ENCODE measurements at places on chromosomes 12 and 14.

GRCh38 chr14:21307637-21308036, 27.8 kb downstream of the RPGRIP1 start:
- no peak for DNase-seq

DNA sequence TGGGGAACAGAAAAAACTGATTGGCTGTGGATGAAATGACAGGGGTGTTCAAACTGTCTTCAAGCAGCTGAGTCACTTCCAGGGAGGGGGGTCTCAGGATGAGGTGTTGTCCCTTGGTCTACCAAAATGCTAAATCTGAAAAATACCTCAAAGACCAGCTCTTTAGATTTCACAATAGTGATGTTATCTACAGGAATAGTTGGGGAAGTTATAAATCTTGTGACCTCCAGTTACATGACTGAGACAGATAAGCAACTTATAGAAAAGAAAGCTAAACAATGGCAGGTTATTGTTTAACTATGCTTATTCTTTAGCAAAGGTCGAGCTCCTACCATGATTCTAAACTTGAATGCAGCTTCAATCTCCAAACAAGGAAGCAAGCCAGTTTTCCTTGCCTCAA, 125.4 kb downstream of the SYT10 start:
- DNase-seq, result no peak

DNA sequence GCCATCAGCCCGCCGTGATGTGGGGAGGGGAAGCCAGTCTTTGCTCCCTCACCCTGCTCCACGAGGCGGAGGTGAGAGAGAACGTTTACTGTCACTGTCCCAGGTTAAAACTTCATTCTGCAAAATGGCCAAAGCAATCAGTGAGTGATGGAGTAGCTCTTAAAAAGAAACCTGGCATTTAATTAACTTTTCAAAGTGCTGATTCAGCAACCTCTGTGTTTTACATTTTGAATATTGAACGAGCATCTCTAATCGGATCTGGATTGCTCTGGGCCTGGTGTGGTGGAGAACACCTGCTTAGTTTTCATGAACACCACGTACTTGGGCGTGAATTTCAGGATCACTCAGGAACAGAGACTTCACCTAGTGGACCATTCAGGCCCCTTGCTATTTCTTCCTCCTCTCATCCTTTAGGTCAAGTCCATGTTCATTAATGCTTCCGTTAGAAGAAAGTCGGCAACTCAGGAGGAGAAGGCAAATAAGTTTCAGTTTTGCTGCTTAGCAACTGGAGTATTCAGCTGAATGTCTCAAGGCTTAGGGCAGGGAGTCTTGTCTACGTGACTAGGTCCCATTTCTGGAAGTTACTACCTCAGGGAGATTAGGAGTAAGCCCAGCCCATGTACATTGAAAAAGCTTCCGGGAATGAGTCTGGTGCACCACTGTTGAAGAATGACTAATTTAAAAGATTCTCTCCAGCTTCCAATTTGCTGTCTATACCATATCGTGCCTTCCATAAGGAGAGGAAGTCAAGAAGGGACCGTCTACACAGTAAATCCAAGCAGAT, 68.2 kb downstream of the IFT43 start:
- no peak for DNase-seq

DNA sequence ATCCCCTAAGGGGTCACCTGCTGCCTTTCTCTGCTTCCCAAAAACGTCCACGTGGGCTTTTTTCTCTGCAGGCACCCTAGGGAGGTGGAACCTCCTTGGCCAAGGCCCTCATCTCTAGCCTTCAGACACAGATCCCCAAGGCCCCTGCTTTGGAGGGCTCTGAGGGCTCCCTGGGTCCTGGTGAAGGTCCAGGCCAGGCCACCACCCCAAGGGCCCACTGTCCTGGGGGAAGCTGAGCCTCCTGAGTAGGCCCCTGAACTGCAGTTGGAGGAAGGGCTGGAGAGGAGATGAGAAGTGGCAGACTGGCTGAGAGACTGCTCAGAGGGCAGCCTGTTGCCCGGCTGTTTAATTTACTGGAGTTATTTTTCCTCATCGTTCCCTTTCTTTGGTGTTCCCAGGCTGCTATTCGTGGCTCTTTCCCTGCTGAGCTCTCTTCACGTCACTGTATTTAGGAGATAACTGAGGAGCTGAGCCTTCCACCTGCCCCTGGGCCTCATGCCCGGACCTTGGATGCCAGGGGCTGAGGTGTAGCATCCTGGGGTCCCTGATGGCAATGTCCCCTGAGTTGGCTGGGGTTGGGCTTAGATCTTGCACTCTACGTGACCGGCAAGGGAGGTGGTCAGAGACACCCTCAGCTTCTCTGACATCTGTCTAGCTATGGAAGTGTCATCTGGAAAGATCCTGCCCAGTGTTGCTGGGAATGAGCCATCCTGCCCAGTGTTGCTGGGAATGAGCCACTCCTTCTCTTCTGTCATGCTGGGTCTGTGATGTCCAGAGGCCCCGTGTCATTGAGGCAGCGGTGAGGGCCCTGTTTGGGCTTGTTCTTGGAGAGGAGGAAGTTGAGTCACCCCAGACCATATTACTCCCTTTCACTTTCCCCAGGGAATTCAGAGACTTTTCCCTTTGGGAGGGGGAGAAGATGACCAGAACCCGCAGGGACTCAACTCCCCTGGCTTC, 139.8 kb downstream of the TSPAN9 start:
- no peak for DNase-seq

DNA sequence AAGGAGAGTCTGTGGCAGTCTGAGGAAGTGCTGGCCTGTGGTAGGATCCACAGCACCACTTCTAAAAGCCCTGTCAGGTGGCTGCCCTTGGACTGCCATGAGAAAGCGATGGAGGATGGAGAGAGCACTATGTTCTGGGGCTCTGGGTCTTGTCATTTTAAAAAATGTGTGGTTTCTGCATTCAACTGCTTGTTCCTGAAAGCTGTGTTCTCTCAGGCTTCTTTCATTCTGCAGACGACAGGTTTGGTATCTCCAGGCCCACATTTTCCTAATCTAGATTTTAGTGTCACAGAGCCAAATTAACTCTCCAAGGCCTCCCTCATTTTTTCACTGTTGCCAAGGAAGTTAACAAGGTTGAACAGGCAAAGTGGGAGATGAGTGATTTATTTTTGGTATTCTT, 10.5 kb downstream of the OVCH1 start:
- DNase-seq, result no peak

DNA sequence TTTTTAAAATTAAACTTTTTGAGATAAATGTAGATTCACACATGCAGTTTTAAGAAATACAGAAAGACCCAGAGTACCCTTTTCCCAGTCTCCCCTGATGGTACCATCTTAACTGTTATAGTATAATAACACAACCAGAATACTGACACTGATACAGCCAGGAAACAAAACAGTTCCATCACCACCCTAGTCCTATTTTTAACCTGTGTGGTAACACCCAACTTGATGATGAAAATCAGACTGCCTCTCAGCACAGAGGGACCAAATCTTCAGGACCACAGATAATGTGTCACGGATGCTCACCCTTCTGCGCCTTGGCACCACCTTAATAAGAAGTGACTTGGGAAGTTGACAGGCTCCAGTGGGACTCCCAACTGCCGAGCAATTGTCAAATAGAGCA, 18.1 kb downstream of the FBXO21 start:
- no peak for DNase-seq

DNA sequence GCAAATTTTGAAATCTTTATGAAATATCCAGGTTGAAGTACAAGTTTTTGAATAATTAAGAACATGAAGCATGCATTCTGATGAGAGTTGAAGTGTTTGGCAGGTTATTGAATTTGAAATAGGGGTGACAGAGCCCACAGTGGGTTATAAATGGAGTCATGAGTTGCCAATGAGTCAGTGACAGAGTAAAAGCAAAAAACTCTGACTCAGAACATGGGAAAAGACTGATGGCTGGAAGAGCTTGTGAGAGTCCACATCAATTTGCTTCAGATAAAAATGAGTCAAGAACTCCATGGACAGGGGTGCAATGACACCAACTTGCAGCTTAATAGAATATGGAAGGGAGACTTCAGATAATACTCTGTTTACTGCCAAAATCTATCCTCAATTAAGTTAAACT, 105.3 kb downstream of the SLC6A15 start:
- DNase-seq, result no peak

DNA sequence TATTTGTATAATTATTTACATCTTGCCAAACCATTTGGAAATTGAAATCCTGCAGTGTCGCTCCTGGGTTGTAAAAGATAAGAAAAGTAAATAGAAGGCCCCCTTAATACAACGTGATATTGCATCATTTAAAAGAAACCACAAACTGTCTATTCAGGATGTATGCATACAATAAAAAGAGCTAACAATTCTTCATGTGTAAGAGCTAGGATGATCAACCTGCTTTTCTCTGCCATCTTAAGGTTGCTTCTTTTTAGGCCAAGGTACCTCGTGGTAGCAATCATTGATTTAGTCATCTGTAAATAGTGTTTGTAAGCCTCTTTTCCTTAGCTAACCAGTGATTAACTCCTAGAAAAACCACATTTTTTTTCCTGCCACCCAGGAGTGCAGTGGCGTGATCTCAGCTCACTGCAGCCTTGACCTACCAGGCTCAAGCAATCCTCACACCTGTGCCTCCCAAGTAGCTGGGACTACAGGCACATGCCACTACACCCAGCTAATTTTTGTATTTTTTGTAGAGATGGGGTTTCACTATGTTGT, 3.3 kb upstream of the USP44 start:
- DNase-seq, result no peak

DNA sequence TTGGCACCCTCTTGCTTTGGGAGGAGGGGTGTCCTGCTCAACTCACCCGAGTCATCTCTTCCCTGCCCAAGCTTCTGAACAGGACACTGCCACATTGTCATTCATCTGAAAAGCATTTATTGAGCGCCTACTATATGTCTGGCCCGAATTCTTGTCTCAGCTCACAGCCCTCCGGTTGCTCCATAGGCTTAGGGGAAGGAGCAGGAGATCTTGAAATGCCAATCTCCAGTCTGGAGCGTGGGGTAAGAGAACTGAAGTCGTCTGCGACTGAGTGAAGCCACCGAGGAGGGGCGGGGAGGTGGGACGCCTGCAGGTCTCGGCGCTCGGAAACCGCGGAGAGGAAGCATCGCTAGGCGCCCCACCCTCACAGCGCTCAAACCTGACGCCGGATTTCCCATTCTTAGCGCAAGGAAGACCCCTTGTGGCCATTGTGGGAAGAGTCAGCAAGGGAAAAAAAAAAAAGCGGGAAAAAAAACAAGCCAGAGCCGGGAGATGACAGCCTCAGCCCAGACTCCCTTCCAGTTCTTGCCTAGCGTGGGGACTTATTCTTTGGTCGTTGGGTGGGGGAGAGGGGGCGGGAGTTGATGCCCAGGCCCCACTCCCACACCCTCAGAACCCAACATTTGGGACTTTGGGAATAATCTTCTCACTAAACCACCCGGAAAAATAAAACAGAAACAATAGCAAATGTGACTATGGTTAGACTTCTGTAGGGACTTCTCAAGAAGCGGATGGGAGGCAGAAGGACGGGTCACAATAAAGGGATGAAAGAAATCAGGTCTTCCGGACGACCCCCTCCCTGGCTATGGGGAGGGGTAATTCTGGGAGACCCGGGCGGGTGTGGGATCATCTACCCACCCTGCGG, 28.2 kb upstream of the SMUG1 start:
- DNase-seq, result peak; percentile 70

GRCh38 chr12:46553266-46553665, 180.7 kb upstream of the SLC38A2 start:
- no peak for DNase-seq

DNA sequence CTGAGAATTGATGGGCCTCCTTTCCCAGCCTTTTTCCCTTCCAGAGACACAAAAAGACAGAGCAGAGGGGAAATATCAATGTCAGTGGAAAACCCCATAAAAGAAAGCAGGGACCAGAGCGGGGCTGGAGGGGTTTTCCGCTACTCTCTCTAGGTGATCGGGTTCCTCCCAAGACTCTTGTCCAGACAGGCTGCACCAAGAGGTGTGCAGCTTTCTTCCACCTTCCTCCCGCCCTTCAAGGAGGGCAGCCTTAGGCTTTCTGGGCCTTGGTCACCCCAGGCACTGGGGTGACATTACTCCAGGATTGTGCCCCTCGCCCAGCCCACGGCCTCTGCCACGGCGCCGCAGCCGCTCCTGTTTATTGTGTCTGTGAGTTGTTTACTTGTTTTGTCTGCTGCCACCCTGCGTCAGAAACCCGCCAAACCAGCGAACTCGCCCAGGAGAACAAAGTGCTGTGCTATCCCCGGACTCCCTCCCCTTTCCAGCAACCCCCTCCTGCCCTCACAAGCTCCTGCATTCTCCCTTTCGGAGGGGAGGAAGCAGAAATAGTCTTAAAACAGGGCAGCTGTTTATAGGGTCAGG, 6.7 kb upstream of the HOXC6 start:
- no peak for DNase-seq

GRCh38 chr14:43019826-43020225, 1413.2 kb downstream of the LRFN5 start:
- no peak for DNase-seq

DNA sequence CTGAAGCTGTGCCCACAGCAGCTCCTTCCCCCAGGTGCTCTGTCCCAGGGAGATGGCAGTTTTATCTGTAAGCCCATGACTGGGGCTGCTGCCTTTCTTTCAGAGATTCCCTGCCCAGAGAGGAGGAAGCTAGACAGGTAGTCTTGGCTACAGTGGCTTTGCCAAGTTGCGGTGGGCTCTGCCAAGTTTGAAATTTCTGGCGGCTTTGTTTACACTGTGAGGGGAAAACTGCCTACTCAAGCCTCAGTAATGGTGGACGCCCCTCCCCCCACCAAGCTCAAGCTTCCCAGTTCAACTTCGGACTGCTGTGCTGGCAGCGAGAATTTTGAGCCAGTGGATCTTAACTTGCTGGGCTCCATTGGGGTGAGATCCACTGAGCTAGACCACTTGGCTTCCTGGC, 124.7 kb downstream of the MSRB3 start:
- no peak for DNase-seq

- no peak for DNase-seq
Measured at GRCh38 chr12:69024413-69024812, 91.4 kb upstream of the CPM start.

- no peak for DNase-seq
Measured at GRCh38 chr12:56257071-56257470, 1.1 kb downstream of the ANKRD52 start.

- no peak for DNase-seq
Measured at GRCh38 chr12:1716911-1717310, 26.0 kb downstream of the ADIPOR2 start.

DNA sequence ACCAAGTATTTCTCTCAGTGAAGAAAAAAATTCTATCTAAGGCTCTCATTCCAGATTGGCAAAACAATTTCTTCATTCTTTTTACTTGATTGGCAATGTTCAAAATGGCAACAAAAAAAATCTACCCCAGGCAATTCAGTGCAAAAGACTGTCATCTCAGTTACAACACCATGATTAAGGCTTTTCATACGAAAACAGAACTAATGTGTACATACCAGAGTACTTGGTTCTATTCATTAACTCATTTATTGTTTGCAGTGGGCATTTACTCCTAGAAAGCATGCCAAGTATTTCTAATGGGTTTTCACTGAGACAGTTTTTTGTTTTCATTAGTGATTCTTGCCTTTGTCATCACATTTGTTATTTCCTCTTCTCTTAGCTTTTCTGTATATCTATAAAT, 33.0 kb downstream of the DBX2 start:
- DNase-seq, result no peak

- no peak for DNase-seq
Measured at GRCh38 chr12:15690320-15690719, 98.9 kb downstream of the EPS8 start.

GRCh38 chr12:112192475-112192874, 67.1 kb downstream of the TRAFD1 start:
- DNase-seq, result no peak

- no peak for DNase-seq
Measured at GRCh38 chr14:76267322-76268046, 108.5 kb upstream of the ESRRB start.

GRCh38 chr14:68521961-68522509, 270.8 kb downstream of the ZFP36L1 start:
- DNase-seq, result no peak

GRCh38 chr12:131309700-131310099, 356.0 kb downstream of the ADGRD1 start:
- DNase-seq, result no peak
